Fibroblast of skin of right quadriceps (primary cell): ENCODE measurements at places on chromosomes 16 and 17.
A peak's percentile ranks its signal among the peaks of the same experiment; 100 is the strongest.

- DNase-seq: no peak
These were observed 1.6 kb upstream of the N4BP1 start for GRCh38 chr16:48611329-48612137.

DNA sequence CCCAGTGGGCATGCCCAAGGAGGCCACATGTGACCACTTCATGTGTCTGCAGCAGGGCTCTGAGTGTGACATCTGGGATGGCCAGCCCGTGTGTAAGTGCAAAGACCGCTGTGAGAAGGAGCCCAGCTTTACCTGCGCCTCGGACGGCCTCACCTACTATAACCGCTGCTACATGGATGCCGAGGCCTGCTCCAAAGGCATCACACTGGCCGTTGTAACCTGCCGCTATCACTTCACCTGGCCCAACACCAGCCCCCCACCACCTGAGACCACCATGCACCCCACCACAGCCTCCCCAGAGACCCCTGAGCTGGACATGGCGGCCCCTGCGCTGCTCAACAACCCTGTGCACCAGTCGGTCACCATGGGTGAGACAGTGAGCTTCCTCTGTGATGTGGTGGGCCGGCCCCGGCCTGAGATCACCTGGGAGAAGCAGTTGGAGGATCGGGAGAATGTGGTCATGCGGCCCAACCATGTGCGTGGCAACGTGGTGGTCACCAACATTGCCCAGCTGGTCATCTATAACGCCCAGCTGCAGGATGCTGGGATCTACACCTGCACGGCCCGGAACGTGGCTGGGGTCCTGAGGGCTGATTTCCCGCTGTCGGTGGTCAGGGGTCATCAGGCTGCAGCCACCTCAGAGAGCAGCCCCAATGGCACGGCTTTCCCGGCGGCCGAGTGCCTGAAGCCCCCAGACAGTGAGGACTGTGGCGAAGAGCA is 4.4 kb downstream of the WFIKKN2 start:
- no peak for DNase-seq

DNA sequence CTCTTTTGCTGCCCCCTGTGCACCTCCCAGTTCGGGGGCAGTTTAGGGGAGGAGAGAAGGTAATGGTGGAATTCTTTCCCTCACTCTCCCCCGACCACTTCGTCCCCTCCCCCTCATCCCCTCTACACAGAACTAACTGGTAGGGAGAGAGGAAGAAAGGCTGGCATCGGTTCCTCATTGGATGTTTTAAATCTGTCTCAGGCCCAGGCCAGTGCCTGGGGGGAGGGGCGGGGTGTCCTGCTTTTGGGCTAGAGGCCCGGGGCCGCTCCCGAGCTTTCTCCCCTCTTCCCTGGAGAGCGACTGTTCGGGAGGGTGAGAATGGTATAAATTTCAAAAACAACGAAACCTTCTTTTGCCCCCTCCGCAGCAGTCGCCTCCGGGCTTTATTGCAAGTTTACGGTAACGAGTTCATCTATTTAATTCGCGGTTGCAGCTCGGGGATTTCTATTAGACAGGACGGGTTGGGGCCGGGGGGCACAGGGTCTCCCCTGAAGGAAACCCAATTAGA is at the start of gene PRAC2:
TSS of gene PRAC2 (plus strand) at position 271 of the 508 bp plus-strand sequence. CDS start 1,226 bp downstream, outside the sequence.
- DNase-seq: no peak

DNA sequence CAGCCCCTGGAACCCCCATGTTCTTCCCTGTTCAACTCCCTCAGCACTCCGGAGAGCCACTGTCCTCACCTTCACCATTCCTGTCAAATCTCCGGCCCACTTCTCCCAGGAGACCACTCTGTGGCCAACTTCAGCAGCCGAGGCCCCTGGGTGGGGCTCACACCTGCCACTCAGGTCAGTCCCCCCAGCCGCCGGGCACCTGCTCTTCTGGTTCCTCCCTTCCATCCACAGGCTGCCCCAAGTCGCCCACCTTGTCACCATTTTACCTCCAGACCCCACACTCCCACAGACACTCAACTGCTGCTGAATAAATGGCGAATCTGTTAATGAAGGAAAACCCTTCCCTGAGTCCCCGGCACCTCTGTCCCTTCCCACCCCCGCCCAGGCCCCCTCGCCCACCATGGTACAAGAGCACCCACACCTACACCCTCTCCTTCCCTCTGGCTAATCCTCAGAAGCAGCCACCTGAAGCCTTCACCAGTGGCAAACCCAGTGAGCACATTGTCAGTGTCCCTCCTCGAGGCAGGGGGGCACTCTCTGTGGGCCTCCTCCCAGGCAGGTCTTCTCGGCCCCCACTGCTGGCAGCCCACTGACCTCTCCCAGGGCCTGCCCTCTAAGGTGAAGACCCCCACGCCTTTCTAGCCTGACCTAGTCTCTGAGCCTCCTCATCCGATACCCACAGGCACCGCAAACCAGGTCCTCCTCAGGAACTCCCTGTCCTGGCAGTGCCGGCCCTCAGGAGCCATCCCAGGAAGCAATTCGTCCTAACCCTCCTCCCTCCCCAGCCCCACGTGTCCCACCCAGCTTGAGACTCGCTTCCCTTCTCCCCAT is 8.2 kb downstream of the CANT1 start:
- no peak for DNase-seq

- peak; percentile 88 for DNase-seq
These were observed 180.2 kb downstream of the RPTOR start for GRCh38 chr17:80724775-80725266.
